ENCODE measurements at places on chromosomes 1 and 21.

GRCh38 chr1:65003316-65003664 is 36.9 kb upstream of the JAK1 start:
- no peak for DNase-seq

DNA sequence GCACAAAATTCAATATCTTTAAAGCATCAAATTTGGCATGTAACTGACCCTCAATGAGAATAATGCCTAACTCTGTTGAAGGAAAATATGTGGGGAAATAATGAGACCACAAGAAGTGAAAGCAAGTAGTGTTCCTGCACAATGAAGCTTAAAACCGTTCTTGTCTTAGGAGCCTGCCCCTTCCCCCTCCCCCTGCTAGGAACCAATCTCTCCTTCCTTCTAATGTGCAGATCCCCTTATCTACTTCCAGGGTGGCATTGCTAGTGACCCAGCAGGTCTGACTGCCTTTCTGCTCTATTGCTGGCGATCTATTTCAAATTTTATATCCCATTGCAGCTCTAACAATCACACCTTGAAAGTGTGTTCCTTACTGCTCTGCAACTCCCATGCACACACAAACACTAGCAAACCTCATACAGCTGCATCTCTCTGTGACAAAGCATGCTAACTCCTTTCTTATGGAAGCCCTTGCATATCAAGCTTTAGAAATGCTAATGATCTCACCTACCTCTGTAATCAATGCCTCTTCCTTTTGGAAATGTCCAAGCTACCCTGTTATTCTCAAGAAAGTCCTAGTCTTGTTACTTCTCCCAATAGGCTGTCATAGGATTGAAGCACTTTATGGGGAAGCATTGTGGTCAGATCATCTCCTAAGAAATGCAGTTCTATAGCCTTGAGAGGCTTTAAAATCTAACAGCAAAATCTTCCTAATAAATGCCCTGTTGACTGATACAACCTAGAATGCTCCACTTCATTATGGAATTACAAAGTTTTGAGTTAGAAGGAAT is 26.5 kb downstream of the BCL9 start:
- no peak for DNase-seq

DNA sequence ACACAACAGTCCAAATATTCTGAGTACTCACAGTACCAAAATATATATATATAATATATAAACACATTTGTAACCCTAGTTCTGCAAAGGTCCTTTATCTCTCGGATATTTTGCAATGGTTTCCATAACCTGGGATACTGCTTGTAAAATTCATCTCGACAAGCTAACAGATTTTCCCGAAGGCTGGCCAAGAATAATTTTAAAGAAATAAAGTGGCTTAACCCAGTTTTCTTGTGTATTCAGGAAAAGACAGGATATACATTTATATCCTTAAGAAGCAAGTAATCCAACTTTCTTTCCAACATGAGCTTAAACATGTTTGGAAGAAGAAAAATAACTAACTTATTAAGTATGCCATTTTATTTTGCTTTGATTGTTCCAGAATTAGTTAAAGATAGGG is 348.7 kb upstream of the RUNX1 start:
- DNase-seq: no peak

GRCh38 chr1:181140398-181140797 is 51.9 kb downstream of the IER5 start:
- DNase-seq: no peak

DNA sequence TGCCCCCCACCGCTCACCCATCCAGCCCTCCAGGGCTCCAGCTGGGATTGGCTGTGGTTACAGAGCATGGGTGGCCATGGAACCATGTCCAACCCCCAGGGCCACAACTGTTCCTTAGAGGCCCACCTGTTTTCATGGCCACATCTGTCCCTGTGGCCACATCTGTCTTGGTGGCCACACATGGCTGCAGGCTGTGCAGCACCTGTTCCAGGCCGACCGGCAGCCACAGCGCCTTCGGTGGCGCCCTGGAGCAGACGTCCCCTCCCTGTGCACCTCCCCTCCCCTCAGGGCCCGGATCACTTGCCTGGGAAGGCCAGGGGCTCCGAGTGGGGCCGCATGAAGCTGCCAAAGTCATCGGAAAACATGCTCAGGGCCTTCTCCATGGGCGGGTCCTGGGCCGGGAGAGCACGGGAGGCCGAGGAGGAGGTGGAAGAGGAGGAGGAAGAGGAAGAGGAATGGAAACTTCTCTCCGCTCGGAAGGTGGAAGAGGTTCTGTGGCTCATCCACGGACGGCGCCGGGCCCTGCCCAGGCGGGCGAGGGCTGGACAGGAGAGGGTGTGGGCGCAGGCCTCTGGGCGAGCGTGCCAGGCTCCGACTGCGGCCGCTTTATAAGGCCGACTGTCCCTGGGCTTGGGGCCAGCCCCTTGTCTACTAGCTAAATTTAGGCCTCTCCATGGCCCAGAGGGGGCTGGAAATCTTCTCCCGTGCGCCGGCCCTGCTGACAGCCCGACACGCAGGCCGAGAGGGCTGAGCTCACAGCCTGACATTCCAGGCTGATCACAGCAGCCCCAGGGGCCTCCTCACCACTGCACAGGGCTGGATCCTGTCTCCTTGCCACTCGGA is at the start of gene HSPB7:
TSS of gene HSPB7 (minus strand) at position 583 of the 843 bp plus-strand sequence. CDS start at position 503, 80 bp downstream.
- no peak for DNase-seq

DNA sequence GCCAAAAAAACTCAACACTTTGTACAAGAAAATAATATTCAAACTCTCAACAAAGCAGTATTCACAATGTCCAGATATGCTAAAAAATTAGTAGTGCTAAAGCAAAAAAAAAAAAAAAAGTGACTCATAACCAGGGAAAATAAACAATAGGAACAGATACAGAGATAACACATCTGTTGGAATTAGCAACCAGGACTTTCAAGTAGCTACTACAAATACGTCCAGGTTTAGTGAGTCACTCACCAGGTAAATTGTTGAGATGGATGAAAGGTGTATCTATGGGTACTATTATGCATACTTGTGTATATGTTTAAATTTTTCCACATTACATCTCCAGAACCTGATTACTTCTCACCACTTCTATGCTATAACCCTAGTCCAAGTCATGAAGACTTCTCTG is 144.8 kb upstream of the SLC35F3 start:
- DNase-seq: no peak

GRCh38 chr1:169475806-169476387 is 9.8 kb downstream of the SLC19A2 start:
- DNase-seq: no peak

DNA sequence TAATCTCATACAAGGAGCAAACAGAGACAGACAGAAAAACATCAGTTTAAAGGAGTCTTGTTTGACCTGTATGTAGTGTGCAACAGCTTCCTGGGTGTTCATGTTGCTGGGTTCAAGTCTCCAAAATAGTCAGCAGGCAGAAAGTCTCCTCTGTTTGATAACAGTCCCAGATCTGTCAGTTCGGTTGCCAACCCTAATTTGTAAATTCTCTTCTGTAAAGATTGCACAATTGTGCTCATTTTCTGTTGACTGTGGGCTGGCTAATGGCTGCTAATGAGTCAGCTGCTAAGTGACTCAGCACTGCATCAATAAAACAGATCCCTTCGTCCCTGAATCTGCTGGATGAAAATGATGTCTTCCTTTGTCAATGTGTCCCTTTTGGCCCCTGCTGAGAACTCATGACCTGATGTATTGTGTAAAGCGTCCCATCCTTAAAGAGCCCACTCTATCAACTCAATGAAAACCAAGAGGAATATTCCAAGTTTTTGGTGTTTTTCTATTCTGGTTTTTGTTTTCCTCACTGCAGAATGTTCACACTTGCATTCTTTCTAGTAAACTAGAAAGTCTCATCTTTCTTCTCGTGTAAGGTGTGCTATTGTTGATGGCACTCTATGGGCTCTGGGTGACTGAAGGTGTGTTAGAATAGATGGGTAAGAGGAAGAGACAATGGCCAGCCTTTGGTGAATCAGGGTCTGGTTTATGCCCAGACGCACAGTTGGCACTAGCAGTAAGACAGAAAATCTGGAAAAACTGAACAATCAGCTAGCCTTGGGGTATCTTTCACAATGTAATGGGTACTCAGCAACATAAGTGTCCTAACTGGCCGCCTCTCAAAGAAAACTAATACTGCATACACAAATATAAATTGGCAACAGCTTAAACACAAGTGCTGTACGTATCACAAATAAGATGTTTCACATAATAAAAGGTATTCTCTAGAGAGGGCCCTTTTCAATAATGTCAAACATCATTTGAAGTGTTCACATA is 75.1 kb upstream of the SIPA1L2 start:
- no peak for DNase-seq

- DNase-seq: no peak
These were observed 27.4 kb downstream of the PER3 start for GRCh38 chr1:7811476-7811875.

GRCh38 chr1:228852024-228852423 is 116.7 kb downstream of the RHOU start:
- no peak for DNase-seq

- no peak for DNase-seq
These were observed 12.7 kb downstream of the FASLG start for GRCh38 chr1:172671591-172671990.

DNA sequence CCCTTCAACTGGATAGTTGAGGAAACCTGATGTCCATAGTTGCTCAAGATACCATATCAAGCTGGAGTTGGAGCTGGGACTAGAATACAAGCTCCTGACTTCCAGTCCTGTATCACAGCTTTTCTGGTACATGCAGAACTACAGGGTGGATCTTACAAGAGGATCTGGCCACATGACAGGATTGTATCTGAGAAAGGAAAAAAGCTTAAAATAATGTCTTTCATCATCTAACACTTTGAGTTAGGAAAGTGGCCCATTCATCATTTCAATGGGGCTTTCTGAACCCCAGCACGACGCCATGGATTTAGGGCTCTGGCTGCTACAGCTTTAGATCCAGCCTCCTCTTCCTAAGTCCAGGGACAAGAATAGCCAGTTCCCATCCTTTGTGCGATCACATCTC is 46.9 kb downstream of the RASSF5 start:
- no peak for DNase-seq

Measured in activated B cell treated with CpG ODN at 0.5 μM for 24 hours (primary cell).